ENCODE measurements at places on chromosomes 13 and 19.

DNA sequence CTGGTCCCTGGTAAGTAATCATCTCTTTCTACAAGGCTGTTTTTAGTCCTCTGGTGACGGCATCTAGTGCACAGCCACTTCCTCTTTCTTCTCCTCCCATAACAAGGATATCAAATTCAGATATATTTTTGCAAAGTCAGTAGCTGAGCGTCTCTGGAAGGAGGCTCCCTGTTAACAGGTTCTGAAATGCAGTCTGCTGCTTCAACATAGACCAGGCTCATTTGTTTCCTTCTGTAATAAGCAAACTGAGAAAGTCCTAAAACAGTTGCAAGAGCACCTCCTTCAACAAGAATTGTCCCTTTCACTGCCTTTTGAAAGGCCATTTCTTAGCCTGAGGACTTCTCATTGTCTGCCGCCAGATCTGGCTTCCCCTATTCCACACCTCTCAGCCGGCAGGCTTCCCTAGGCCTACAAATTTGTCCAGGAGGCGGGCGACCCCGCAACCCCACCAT, 7.4 kb upstream of the ZSCAN5A start:
- no peak for DNase-seq

DNA sequence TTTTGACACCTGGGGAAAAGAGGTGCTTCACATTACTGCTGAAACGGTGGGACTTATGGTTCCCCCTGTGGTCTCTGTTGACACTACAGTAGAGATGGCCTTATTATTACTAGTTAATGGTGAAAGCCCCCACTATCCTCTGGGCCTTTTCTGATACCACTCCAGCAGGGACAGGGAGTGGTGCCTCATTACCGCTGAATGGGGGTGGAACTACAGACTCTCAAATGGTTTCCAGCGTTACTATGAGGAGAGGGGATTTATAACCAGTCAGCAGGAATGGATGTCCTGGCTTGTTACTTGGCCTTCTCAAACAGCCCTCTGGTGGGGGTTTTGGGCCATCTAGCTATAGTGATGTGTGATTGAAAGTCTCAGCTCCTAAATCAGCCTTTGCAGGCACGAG, 96.7 kb upstream of the DIAPH3 start:
- no peak for DNase-seq

DNA sequence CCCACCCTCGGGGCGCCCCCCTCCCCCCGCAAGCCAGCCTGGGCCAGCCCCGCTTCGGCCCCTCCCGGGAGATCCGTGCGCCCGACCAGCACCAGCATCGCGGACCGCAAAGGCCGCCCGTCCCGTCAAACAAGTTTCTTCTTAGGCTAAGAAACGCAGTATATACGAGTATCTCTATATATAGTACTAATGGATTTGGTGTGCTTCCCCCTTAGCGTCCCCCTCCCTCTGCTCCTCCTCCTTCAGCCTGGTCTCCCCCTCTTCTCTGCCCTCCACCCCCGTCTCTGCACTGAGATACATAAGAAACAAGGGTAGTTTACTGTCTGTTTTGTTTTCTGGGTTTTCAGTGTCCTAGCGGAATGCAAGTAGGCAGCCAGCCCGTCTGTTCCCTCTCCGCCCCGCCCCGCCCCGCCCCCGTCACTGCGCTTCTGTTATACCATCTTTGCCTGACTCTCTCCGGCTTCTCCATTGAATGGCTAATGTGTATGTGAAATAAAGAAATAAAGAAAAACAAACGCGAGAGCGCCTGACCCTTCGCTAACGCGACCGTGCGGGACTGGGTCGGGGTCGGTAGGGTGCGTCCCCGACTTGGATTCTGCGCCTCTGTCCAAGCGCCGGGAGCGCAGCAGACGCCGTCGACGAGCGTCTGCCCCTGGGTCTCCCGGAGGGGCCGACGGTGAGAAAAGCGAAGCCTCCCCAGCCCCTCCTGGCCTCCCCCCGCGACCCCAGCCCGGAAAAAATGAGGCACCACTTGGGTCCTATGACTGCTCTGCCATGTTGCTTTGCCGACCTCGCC, 4.2 kb downstream of the LYL1 start:
- peak; percentile 32 for DNase-seq

GRCh38 chr19:49704888-49705642, 14.1 kb downstream of the CPT1C start:
- no peak for DNase-seq

DNA sequence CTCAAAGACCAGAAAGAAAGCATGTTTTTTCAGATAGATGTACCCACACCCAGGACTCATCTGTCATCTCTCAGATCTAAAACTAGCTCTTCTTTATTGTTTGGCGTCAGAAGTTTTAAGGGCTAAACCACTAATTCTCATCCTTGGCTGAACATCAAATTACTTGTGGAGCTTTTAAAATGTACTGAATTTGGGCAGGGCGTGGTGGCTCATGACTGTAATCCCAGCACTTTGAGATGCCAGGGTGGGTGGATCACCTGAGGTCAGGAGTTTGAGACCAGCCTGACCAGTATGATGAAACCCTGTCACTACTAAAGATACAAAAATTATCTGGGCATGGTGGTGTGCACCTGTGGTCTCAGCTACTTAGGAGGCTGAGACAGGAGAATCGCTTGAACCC, 47.4 kb downstream of the RCBTB2 start:
- DNase-seq, result no peak

GRCh38 chr19:45998834-45999233, 3.6 kb downstream of the CCDC61 start:
- no peak for DNase-seq

- no peak for DNase-seq
These were observed 1320.2 kb upstream of the PCDH9 start for GRCh38 chr13:68550330-68550729.

DNA sequence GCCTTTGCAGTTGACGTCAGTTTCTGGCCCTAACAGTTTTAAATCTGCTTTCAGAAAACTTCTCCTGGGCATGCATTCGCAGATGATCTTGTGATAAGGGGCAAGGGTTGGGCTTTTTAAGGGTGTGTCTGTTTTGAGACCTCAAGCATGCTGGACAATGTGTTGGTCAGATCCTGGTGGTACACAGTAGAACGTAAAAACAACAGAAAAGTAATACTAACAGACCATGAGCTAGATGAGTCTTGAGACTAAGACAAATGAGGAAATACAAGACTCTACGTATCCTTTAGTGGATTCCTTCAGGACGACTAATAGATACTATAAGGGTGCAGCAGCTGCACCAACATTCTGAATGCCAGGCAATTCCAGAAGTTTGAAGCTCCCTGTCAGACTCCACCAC, 237.6 kb downstream of the DNAJC15 start:
- DNase-seq, result no peak

GRCh38 chr13:113060557-113061270, 44.9 kb upstream of the F7 start:
- no peak for DNase-seq

GRCh38 chr19:6412447-6413091, 12.0 kb downstream of the KHSRP start:
- DNase-seq, result peak; percentile 13

- no peak for DNase-seq
These were observed 6.6 kb upstream of the GIPC1 start for GRCh38 chr19:14502334-14503092.

DNA sequence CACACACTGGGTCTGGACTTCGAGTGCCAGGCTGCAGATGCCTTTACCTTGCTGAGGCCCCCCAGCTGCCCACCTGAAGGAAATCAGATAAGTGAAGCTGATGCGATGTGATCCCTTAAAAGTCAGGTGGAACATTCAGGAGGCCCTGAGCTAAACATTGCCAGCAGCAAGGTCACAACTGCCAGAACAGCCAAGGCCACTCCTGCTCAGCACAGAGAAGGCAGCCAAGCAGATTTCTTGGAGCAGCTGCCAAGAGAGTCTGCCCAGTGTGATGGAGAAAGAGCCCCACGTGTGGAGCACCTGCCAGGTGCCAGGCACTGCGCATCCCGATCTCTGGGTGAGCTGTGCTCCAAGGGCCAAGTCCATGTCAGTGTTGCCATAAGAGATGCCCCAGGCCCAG, 20.6 kb upstream of the UQCRFS1 start:
- no peak for DNase-seq

GRCh38 chr19:50334741-50335421, 5.7 kb upstream of the KCNC3 start:
- no peak for DNase-seq

DNA sequence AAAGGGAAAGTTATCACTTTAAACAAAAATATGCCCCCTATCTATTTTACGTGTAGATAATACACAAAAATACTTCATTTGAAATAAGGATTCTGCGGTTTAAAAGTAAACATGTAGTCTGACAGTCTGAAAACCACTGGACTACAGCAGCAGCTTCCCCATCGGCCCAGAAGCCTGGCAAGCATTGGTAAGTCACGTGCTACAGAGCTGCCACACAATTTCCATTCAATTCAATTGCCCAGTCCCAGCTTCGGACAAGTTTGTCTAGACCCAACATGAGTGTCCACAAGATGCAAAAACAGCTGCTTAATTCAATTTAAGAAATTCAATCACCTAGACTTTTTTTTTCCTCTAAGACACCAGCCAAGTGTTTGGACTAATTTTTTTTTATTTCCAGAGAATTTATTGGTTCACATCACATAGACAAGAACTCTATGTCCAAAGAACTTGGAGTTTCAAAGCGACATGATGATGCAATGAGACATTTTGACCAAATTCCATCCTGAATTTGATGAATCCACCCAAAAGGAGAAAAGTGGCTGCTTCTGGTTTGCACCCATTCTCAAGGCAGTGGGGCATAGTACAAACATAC, 458.9 kb downstream of the COG6 start:
- DNase-seq, result no peak

DNA sequence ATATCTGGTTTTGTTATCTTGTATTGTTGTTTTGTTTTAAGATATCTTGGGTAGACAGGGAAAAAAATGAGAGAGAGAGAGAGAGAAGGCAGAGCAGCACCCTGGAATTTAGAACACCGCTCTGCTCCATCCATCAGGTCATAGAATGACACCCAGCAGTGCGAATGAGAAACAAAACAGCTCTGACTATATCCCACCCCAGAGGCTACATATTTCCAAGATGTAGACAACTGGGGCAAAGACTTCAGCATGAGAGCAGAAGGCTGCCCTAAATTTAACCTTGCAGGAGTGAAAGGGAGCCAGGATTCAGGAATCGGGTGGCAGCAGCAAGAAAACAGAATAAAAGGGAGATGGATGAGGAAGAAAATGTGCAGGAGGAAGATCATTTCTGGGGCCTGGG, 46.5 kb downstream of the TNFSF13B start:
- no peak for DNase-seq

GRCh38 chr13:52848455-52849195, at the start of gene PCDH8:
Gene PCDH8, minus strand, starts transcription at chr13:52848640. Its CDS starts 204 bp downstream, at chr13:52848436.
- peak; percentile 94 for DNase-seq

DNA sequence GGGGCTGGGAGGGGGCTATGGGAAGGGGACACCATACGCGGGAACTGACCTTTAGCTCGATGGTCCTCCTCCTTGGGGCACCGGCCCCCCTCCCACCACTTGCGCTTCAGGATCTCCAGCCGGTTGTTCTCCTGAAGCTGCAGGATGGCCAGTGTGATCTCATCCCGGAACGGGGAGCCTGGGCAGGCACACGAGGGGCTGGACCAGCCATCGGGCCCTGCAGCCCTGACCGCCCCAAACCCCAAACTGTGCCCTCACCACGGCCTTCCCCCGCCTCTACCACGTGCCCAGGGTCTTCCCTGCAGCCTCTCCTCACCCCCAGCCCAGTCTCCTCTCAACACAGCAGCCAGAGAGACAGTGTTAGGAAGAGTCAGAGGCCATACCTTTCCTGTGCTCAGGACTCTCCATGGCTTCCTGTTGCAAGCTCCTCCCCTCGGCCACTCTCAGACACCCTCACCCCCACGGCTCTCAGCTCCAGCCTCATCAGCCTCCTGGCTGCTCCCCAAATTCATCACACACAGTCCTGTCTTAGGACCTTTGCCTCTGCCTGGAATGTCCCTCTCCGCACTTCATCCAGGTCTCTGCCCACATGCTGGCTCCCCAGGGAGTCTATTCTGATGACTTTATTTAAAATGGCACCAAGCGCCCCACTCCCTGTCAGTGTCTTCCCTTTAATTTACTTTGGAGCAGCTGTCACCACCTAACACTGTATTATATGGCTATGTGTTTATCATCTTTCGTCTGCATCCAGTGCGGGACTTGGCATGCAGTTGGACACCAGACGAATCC, 9.7 kb upstream of the ATP1A3 start:
- no peak for DNase-seq

GRCh38 chr13:71864094-71864985, 2.7 kb downstream of the DACH1 start:
- DNase-seq, result peak; percentile 84

DNA sequence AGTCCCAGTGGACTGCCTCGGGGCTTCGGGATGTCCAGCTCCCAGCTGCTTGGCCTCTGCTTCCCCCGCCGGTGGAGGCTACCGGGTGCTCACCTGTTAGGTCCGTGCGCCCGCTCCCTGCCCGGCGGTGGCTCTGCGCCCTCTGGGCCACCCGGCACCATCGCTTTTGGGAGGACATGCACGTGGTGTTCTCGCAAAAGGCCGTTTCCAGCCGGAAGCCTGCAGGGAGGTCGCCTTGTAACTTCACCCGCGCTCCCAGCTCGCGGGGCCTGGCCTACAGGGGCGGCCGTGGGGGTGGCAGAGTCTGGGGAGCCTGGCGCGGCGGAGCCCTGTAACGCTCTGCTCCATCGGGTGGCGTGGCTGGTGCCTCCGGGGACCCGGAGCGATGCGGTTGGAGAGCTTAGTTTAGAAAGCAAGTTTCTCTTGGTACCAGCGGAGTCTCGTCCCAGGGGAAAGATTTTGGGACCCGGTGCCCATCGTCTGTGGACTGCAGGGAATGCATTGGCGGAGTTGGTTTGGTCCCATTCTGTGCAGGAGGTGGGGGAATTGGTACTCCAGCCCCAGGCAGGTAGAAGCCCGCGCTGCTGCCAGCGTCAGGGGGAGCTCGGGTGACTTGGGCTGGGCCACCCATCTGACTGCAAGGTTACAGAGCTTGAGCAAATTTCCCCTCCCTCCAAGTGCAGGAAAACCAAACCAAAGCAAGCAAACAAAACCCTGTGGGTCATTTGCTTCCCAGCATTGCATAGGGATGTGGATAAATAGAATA, 673 bp downstream of the SPATA13 start:
- peak; percentile 3 for DNase-seq

GRCh38 chr13:41054212-41054877, 7.0 kb upstream of the WBP4 start:
- DNase-seq, result no peak

GRCh38 chr19:45681391-45682015, 10.2 kb downstream of the SNRPD2 start:
- DNase-seq, result peak; percentile 47

GRCh38 chr19:20197747-20198146, 30.7 kb downstream of the ZNF486 start:
- DNase-seq, result no peak

- DNase-seq, result no peak
These were observed 2.4 kb upstream of the ZNF616 start for GRCh38 chr19:52142001-52142595.

Measured in NCI-H2171 (cell line).